ENCODE measurements at places on chromosomes 16 and 17.
A peak's percentile ranks its signal among the peaks of the same experiment; 100 is the strongest.

GRCh38 chr17:49952912-49953497 lies 16.0 kb upstream of the DLX4 start:
- peak; percentile 44 for DNase-seq

GRCh38 chr16:75272097-75272551 lies 20.7 kb upstream of the BCAR1 start:
- no peak for DNase-seq

- DNase-seq = no peak
Measured at GRCh38 chr16:88412766-88413165, 30.0 kb downstream of the ZNF469 start.

GRCh38 chr17:35560703-35561102 lies at the start of gene SLFN14:
Gene SLFN14, minus strand, starts transcription at chr17:35560819. Its CDS starts 2,757 bp downstream, at chr17:35558062.
- no peak for DNase-seq

Data from astrocyte of the spinal cord (primary cell).